Endothelial cell (in vitro differentiated cells): ENCODE measurements at places on chromosomes 3 and 15.

DNA sequence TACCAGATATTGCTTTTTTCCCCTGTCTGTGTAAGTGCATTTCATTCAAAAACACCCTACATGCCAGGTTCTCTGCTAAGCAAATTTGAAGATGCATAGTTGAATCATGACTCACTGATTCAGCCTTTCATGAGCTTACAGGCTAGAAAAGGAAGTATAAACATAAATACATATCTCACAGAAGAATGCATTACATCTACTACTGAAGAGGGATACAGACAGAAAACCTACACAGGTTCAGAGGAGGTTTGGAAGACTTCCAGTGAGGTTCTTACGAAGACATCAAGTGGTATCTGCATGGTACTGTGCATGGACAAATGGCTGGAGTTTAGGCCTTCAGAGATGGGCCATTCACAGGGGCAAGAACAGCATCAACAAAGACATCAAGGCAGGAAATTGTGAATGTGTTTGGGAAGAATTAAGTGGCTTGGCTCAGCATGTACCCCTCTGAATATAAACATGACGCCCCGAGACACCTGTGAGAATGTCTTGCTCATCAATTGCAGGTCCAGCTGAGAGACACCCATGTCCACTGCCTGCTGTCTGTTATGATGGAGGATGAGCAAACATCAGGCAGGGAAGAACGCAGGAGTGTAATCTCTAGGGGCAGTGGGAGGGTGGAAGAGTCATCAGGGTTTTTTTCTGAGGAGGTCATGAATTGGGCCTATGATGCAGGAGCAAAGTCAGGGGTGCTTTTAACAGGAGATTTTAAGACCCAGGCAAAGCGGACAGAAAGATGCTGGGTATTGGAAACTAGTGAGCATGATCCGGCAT is 105.1 kb upstream of the GALNT15 start:
- no peak for DNase-seq

DNA sequence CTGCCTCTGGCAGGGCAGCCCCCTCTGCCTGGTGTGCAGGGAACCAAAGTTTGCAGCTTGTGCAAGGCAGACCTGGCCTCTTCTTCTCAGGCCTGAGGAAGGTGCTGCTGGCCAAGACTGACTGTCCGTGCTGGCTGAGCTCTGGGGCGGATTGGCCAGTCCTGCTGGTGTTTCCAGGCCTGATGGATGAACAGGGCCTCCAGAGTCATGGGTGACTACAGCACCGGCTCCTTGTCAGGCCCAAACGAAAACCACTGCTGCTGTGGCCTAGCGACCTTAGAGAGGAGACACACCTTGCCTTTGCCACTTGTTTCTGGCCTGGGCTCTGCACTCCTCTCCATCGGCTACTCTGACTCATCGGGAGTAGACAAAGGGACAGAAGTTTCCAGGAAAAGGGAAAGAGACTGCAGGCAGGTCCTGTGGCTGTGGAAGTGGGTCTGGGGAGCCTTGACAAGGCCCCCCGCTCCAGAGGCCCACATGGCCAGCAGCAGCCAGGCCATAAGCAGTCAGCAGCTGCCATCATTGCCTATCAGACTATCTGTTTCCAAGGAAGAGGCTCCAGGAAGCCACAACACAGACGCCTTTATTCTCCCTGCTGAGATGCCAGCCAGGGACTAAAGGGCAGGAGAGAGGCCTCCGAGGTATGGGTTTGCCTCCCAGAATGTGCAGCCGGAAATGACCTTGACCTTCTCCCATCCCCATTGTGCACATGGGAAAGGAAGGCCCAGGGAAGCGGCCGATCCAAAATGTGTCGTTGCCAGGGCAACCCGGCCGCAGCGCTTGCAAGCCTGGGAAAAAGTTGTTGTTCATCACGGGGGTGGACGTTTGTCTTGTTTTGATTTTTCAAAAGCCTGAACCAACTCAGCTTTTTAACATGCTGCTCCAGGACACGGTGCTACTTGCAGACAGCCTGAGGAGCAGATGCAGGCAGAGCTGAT is 160.5 kb downstream of the CHSY1 start:
- peak; percentile 38 for DNase-seq

GRCh38 chr15:36601952-36602351 is 22.5 kb downstream of the CDIN1 start:
- DNase-seq, result no peak

DNA sequence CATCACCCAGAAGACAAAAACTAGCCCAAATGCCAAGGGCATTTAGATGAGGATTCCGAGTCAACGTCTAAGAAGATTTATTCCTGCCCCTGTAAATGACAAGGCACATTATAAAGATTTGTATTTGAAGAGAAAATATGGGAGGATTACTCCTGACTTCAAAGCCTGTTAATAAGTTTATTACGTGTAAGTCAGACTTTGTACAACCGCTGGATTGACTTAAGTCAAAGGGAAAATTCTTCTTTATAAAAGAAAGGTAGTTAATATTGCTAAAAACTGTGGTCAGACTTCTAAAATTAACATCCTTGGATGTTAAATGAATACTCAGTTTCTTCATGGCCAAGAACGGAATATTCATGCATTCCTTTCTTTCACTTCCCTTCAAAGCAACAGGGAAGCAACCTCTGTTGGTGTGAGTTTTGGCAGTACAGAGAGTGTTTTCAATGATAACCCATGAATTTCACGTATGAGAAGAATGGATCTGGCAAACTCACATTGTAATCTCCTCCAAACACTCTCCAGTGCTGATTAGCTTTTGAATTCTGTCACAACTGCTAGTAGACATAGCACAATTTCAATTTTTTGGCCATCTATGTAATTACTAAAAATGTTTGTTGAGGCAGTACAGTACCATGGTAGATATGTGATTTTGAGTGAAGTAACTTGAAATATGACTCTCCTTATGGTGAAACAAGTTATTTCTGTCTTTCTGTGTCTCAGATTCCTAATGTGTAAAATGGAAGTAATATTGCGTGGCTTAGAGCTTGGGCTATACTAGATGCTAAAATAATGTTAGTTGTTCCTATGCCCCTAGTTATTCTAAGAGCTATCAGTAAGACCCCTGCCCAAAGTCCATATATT is 62.0 kb downstream of the PLD1 start:
- DNase-seq, result no peak

GRCh38 chr3:132232231-132232792 is 84.9 kb upstream of the ACP3 start:
- no peak for DNase-seq

DNA sequence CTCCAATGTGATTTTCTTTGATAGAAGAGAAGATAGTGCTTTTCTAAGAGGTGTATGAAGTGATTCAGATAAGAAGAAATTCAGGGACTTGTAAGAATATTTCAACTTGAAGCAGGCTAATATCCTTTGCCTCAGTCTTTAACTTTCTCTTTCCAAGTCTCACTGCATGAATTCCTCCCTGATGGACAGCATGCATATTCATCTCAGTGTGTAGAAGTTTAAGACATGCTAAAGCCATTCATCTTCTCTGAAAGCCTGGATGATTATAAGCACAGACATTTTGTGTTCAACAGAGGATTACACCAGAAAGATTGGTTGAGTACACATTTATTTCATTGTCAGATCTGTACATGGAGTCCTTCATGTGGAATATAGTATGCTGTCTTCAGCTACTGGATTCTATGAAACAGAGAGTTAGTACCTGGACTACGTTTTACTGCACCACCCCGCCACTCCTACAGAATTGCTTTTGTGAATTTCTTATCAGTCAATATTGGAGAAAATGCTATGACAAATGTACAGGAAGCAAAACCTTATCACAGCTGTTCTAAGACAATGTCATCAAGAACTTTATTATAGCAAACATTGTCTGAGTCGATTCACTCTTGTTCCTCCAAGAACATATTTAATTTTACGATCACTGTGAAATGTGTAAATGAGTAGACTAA is 1346.1 kb downstream of the OTOL1 start:
- DNase-seq, result no peak

DNA sequence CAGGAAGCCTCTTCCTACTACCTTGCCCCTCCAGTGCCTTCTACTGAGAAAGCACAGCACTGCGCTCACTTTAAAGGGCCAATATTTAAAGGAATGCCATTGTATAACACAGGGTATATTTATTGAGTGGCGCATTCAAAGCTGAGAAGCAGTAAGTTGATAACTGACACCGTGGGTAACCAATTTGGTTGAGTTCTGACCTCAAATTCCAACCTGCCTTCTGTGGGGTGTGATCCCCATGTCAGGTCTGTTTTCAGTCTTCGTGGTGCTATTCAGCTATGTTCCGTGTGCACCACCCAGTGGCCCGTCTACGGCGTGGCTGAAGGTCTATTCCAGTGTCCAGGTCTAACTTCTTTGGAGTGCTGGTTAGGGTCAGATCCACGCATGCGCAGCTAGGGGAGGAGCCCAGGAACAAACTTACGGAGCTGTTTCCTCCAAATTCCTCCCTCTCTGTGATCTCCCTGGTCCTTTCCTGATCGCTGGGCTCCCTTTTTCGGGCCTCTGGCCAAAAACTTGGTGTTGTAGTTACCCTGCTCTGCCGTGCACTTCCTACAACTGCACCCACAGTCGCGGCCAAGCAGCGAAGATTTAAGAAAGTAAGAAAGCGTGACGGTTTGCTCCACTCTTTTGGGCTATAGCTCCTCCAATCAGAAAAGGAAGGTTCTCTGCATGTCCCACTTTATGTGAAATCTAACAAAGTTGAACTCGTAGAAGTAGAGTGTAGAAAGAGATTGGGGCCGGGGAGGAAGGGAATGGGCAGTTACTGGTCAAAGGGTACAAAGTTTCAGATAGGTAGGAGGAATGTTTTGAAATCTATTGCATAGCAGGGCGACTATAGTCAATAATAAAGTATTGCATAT is 7.7 kb downstream of the LRRC2 start:
- peak; percentile 58 for DNase-seq

- DNase-seq, result no peak
Measured at GRCh38 chr3:124701687-124702086, 28.6 kb upstream of the UMPS start.

DNA sequence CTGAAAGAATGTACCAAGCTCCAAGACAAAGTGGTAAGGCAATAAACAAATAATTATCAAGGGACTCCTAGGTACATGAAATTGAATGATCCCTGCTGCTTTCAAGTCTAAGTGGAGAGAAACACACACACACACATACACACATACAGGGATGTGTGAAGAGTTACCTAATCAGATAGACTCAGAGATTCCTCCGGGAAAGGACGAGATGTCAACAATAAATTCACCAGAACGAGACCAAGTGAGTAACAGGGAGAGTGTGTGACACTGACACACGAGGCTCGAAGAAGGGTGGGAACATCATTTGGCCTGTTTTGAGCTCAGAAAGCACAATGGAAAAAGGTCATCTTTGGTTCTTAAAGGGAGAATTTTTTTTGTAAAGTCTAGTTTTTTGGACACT is 13.4 kb downstream of the LRIG1 start:
- DNase-seq, result no peak

GRCh38 chr3:197550489-197550888 is 5.3 kb downstream of the BDH1 start:
- DNase-seq, result no peak

- no peak for DNase-seq
Measured at GRCh38 chr15:86611417-86612040, 531.9 kb downstream of the AGBL1 start.

DNA sequence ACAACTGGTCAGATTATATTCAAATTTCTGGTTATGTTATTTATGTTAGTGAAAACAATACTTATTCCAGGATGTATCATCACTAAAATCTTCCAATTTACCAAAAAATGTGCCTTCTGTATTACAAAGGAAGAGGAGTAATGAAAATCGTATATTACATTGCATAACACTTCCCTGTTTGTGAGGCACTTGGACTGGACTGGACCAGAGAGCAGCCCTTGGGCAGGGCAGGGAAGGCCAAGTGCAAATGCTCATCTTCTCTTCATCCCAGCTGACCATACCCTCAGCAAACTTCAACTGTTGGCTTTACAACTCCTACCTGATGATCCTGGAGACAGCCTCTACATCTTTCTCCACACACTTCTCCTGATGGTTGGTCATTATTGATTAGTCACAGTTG is 285.7 kb upstream of the MME start:
- no peak for DNase-seq

DNA sequence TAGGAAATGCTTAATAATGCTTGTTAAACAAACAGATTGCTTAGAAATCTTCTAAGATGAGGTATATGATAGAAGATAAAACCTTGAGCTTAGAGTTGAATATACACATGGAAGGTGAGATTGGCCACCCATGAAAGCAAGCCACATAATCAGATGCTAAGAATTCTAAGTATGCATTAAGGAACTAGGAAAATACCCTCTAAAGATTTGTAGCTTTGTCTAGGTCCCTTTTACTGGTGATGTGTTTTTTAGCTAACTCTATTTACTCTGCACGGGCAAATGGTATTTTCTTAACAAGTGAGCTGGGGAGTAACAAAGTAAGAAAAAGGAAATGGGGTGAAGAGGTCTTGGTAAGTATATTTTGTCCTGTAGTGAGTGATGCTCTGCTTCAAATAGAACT is 310.3 kb downstream of the OXSM start:
- no peak for DNase-seq
